Posterior vena cava (tissue), 2 donors: ENCODE measurements at places on chromosomes 6 and 20. TPM values are rescaled to one million over a fixed set of nuclear protein-coding genes. Genes with fewer than 3 reads are reported as not detected.

DNA sequence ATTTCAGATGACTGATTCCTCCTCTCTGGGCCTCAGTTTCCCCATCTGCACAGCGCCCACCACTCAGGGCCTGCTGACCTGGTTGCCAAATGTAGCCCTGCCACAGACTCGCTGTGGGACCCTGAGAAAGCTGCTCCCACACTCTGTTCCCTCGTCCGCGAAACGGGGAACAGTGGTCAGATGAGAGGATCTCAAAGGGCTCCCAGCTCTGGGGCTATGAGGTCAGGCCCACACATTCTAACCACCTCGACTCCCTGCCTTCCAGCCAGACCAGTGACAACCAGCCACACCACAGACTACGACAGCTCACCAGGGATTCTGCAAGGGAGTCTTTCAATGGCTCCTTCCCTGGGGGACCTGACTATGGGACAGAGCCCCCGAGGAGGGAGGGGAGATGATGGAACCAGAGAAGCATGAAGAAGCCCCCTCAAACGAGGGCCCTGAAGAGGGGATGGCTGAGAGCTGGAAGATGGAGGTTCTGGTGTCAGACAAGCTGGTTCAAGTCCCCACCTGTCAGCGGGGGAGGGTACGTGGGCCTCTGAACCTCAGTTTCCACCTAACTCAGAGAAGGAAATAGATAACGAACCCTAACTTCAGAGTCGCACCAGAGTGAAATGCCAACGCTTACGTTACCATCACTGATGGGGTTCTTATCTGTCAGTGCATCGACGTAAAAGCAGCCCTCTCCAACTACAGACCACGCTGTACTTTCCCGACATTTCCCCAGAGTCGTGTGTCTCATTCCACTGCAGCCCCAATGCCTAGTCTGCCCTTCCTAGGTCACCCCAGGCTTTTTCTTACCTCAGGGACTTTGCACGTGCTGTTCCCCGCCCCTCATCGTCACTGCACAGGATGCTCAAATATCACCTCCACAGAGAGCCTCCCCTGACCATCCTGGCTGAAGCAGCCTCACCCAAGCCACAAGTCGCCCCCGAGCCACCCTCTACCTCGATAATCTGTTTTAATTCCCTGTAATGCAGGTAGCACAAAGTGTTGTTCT is 60.5 kb downstream of the PREX1 start:
- peak; percentile 66 for DNase-seq

- DNase-seq = peak; percentile 79
Measured at GRCh38 chr20:845226-845868, 11.8 kb downstream of the FAM110A start.

GRCh38 chr6:128515550-128516513 is 4.6 kb downstream of the PTPRK start:
- DNase-seq = no peak

GRCh38 chr20:5001174-5002076 is at the start of gene SLC23A2:
Gene SLC23A2, minus strand, starts transcription at chr20:5001510. Its CDS starts 68,948 bp downstream, at chr20:4932562.
- DNase-seq = peak; percentile 85

GRCh38 chr6:81998432-81998831 is 246.0 kb upstream of the TENT5A start:
- no peak for DNase-seq

- DNase-seq = no peak
Measured at GRCh38 chr6:55293116-55293515, 34.2 kb upstream of the GFRAL start.

- DNase-seq = no peak
Measured at GRCh38 chr6:54018722-54019121, 92.5 kb upstream of the MLIP start.

GRCh38 chr20:33211817-33212424 is 5.2 kb upstream of the BPIFA3 start:
- no peak for DNase-seq

DNA sequence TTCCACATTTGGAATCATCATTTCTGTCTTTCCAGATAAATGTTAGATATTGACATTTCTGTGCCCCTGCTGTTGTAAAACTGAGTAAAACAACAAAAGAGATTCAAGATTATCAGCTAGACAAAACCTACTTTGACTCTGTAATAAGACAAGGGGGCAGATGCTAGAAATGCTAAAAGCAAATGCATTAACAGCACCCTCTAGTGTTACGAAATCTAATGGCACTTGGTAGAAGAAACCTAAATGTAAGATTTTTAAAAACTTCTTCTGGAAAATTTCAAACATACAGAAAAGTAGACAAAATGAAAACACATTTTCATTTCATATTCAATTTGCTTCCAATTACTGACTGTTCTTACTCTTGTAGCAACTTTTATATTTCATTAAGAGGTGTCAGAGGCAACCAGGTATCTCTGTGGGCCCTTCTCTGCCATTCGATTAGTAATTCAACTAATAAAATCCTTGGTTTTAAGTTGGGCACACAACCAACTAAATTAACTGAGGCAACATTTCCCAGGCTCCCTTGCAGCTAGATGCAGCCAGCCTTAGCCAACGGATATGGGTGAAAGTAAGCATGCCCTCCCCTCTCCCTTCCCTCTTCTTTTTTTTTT is 45.0 kb downstream of the SLC23A2 start:
- no peak for DNase-seq

DNA sequence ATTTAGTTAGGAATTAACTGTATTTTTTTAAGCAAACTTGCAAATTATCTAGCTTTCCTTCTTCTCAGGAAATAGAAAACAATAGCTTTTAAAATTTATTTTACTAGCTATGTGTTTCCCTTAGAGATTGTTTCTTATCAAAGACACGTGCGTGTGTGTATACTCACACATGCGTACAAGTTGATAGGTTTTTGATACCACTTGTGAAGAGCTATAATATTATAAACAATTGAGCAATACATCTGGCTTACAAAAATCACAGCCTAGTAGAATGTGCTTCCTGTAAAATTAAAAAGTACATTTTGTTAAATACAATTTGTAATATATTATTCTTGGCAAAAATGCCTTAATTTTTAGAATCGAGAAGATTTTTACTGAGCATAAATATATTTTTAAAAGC is 33.9 kb downstream of the COL12A1 start:
- DNase-seq = no peak

- DNase-seq = peak; percentile 98
Measured at GRCh38 chr20:36745927-36746659, at the start of gene NDRG3. Gene NDRG3, minus strand, starts transcription at chr20:36746090. Its CDS starts 24,355 bp downstream, at chr20:36721735.

- DNase-seq = no peak
Measured at GRCh38 chr20:24962510-24962909, 13.4 kb downstream of the CST7 start.

DNA sequence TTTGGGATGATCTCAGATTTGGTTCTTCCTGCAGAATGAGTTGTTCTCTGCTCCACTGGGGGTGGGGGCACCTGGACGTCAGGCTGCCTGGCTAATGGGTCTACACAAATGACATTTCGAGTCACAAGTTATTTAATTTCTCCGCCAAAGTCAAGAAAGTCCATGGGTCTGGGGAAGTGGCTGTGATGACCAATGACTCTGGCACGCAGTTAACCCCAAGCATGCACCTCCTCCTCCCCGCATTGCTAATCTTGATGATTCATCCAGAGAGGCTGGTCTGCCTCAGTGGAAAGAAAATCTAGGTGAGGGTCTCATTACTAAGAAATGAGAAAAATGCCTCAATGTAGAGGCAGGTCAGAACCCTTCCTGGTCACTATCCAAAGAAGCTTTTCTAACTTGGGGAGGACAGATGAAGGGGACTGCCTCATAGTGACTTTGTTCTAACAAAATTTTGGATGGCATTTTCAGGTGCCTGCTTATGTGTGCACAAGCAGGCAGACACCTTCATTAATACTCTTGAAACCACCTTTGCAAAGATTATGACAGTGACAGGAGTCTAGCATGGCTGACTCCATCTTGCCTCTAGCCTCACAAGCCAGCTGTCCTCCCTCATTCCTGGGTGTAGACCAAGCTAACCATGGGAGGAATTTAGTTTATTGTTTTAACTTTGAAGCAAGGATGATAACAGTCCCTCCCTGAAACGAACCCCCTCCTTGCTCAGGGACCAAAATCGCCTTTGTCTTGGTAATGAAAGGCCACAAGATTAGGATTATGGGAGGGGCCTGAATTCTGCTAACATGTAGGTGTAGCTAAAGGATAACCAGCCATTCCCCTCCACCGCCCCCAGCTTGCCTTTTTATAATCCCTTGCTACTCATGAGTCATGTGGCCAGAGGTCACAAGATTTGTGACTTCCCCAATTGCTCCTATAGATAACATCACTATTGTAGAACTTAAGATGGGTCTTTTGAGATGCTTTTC is 98.6 kb upstream of the MRPS10 start:
- DNase-seq = no peak

DNA sequence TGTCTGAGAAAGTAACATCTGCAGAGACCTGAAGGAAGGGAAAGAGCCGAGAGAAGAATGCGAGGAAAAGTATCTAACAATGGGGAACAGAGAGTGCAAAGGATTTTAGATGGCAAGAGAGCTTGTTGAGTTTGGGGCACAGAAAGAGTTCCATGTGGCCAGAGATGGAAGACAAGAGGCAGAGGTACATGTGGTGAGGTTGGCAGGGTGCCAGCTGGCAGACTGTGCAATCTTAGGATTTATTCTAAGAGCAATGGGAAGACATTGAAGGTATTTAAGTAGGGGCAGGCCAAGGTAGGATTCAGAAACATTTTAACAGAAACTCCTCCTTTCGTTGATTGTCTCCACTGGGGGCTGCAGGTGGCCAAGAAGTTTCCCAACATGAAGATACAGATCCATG is 20.4 kb upstream of the LBP start:
- no peak for DNase-seq

DNA sequence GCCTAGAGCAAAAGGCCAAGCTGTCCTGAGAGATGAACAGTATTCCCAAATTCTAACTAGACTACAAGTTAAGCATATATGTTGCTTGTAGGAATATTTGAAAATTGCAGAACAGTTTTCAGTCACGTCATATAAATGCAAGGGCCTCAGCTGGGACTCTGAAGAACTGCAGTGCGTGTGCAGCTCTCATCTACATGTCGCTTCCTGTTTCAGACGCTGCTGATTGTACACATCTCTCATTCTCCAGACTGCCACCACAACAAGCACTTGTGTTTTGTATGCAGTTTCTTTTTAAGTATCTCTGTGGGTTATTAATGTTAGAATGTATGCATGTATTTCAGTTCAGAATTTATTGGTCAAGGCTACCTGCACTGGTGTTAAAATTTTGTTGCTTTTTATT is 119.7 kb downstream of the MAP3K4 start:
- DNase-seq = no peak

- no peak for DNase-seq
Measured at GRCh38 chr6:51283723-51284355, 465.2 kb downstream of the TFAP2B start.

DNA sequence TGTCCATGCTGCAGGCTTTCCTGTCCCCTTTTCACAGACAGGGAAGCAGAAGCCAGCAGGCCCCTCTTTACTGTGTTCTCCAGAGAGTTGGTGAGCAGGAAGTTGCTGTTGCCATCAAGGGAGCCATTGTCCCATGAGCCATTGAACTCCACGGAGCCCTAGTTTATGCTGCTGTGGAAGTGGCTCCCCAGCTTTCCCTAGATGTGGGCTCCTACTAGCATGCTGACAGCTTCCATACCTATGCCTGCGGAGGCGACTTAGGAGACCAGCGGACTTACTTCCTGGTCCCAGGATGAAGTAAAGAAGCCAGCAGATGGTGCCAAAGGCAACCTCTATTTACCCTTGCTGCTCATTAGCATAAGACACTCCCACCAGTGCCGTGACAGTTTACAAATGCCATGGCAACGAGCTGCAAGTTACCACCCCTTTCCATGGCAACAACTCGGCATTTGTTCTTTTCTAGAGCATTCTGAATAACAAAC is 30.8 kb upstream of the FKBP1A start:
- DNase-seq = no peak

DNA sequence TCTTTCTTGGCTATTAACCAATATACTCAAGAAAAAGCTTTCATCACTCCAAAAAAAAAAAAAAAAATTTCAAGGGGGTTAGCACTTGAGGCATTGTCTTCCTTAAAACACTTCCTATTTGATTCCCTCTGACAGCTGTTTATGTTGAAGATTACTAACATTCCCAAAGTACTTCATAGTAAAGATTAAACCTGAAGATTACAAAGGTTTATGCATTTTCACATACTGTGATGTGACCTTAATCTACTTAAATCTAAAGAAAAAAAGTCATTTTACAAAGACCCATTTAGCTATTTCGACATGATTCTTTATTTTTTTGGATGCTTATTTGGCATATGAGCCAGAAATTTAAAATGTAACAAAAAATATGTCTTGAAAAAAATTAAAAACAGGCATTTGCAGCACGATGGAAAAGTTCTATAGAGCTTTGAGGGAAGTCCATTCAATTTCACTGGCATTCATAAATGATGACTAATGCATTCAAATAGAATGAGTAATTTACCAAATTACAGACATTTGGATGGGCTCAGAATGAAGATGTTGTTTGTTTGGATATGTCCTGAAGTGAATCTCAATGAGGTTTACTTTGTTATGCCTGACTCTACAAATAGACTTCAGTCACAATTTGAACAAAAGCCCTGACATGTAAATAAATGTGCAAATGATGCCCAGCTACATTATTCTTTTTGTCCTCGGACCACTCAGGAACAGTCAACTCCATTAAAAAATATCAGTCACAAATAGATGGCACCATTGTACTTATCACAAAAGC is 674.6 kb upstream of the MARCKS start:
- no peak for DNase-seq

GRCh38 chr6:111804627-111805235 is 68.5 kb downstream of the FYN start:
- DNase-seq = no peak

GRCh38 chr6:151664390-151664789 is 143.1 kb upstream of the ESR1 start:
- no peak for DNase-seq

- DNase-seq = no peak
Measured at GRCh38 chr6:43736211-43736786, 33.7 kb upstream of the VEGFA start.

- no peak for DNase-seq
Measured at GRCh38 chr6:70847106-70848084, 109.5 kb downstream of the B3GAT2 start.

DNA sequence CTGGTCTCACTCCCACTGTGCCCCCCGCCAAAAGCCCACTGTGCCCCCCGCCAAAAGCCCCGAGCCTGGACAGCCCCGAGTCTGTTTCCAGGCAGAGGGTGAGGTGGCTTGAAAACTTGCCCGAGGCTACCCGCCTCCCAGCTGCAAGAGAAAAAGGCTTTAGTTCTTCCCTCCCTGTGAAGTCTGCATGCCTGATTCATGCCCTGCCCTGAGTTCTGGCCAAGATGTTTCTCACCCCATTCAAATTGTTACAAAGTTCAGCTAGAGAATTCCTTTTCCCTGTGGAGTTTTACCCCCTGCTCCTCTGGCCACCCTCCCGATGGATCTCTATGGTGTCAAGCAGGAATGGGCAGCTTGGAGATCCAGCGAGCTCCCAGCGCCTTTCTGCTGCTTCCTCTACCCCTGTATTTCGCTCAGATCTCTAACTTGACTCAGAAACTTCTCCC is 298.8 kb upstream of the MAP3K7 start:
- DNase-seq = no peak

GRCh38 chr6:125809570-125810170 is 18.9 kb downstream of the NCOA7 start:
- DNase-seq = no peak

Gene MCM3
- total RNA-seq = 24.5 TPM

Gene PKIG
- total RNA-seq = 246 TPM

Gene RIPPLY2
- not detected for total RNA-seq

Gene CPNE1
- total RNA-seq = 130 TPM

Gene MOXD1
- 2.0 TPM for total RNA-seq

Gene BACH2
- 3.9 TPM for total RNA-seq

Gene AP5S1
- 8.8 TPM for total RNA-seq

Gene GATA5
- 3.8 TPM for total RNA-seq

Gene POM121L2
- total RNA-seq = not detected

Gene ZNF343
- total RNA-seq = 10.0 TPM

Gene TXLNB
- total RNA-seq = 1.1 TPM

Gene NFATC2
- 4.4 TPM for total RNA-seq

Gene CFAP61
- total RNA-seq = not detected

Gene GMPR
- total RNA-seq = 14.0 TPM

Gene CALHM4
- total RNA-seq = not detected
